ENCODE measurements at places on chromosomes 7 and 10.

- DNase-seq: no peak
Observed at GRCh38 chr7:107902381-107902780, 11.4 kb downstream of the DLD start.

- DNase-seq: peak; percentile 75
Observed at GRCh38 chr10:14587540-14588083, 187.1 kb downstream of the FAM107B start.

GRCh38 chr10:119246862-119247549 is 39.6 kb downstream of the GRK5 start:
- DNase-seq: no peak

DNA sequence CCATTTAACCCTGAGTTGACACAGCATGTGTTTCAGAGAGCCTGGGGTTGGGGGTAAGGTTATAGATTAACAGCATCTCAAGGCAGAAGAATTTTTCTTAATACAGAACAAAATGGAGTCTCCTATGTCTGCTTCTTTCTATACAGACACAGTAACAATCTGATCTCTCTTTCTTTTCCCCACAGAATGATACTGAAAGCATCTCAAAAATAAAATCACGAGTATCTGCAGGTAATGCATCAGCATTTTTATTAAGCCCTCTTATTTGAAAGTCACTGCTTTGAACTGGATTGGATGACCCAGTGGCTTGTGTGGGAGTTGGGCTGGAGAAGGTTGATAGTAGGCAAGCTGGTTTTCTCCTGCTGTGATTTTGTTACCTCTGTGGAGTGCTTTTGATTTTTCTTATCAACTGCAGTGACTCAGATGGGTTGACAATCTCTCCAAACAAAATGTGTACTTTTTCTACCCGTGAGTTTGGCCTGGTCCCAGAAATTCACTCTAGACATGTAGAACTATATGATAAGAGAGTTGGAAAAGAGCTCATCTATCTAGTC is 253.5 kb upstream of the PRKCQ start:
- no peak for DNase-seq

DNA sequence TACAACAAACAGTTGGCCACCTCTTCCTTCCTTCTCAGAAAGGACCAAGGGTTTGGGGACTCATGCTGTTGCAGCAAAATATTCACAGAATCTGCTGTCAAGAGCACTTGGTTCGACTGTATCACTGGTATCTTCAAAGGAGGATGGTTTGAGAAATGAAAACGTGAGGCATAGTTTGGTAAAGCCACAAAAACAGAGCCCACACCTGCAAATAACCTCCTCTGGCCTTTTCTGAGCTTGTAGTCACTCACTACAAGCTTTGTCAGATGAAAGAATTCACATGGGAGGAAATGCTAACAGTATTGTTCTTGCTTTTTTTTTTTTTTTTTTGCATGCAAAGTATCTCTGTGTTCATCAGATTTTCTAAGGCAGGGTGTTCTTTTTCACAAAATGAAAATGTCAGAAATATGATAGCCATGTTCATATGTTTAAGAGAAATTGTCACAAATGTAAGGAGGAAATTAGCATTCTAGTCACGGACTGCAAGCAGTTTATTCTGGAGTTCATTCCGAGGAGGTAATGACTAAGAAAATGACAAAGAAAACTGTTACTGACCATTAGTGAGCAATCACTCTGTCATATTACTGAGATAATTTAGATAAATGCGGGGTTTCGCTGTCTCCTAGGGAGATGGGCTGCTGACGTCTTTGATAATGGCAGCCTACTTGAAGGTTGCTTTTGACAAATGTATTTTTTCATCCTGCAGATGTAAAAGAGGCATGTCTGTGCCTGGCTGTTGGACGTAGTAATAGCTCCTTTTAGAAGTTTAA is 117.8 kb upstream of the MYO3A start:
- no peak for DNase-seq

DNA sequence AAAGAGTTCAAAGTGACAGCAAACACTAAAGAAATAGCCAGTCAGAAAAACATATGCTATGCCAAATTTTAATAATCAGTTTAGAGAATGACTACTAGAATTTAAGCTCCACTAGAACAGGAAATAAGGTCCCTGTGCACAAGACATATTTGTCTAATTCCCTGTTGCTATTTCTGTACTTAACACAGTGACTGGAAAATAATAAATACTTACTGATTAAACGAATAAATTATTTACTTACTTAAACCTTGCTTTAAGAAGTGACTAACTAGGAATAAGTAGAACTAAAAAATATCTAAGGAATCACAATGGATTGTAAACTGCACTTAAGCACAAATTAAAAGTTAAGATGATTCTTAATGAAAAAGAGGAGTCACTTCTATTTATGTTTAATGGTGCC is 22.3 kb downstream of the NPS start:
- DNase-seq: no peak

GRCh38 chr10:75399461-75400162 is 2.0 kb downstream of the ZNF503 start:
- DNase-seq: peak; percentile 24

DNA sequence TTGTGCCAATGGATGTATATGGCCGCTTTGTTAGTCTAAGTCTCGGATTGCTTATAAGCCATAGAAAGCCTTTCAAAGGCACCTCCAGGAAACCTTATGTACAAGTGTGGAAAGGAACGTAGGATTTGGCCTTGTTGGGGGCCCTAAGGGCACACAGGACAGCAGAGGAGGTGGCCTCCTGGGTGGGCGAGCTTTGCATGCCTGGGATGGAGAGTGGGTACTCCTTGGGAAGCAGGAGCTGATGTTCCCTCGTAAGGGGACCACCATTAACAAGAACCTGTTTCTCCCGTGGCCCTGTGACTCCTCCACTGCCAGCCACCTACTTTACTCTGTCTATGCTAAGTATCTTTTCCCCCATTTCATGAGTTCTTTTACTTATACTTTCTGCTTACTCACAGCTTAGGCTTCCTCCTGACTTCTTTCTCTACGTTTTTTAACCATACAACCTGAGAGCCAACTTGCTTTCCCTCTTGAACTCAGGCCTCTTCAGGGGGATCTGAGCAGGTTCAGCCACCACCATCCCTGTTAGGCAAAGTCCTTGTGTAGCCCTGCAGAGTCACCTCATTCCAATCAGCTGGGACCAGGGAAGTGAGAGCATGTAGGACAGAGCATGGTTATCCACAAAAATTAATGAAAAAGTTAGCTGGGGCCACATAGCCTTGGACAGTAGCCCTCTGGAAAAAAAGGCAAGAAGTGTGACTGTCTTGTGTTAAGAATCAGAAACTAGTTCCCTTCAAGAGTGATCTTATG is 118.9 kb downstream of the NEBL start:
- no peak for DNase-seq

DNA sequence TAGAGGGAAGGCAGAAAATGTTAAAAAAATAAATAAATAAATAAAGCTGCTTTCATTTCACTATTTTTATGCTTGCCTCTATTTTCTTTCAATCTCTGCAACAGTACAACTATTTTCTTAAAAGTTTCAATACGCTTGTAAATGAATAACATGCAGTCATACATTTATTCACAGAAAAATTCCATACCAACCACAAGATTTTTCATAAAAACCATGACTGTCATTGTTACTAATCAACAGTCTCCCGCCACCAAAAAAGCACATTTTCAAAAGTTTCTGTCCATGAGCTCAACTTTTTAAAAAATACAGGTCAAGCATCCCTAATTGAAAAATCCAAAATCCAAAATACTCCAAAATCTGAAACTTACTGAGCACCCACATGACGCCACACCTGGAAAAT is 5.3 kb downstream of the PARD3 start:
- DNase-seq: no peak

- DNase-seq: no peak
Observed at GRCh38 chr7:158784270-158784669, 45.0 kb downstream of the ESYT2 start.

DNA sequence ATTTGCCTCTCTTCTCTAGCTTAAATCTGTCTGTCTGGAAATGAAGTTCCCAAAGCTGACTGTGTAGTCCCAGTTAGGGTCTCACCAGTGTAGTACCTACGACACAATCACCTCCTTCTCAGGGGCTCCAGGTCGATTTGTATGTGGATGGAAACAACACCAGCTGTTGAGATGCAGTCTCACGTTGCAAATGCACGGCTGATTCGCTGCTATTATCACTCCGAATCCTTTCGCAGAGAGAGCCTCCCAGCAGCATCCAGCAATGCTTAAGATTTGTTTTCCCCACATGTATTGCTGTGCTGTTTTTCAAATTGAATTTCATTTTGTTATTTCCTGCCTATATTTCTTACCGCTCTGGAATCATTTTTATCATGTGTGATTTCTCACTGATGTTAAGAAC is 16.3 kb downstream of the VSTM4 start:
- DNase-seq: no peak

- DNase-seq: peak; percentile 56
Observed at GRCh38 chr10:62048919-62049623, 147.6 kb downstream of the ARID5B start.

GRCh38 chr10:81594991-81595390 is 280.0 kb upstream of the NRG3 start:
- no peak for DNase-seq

DNA sequence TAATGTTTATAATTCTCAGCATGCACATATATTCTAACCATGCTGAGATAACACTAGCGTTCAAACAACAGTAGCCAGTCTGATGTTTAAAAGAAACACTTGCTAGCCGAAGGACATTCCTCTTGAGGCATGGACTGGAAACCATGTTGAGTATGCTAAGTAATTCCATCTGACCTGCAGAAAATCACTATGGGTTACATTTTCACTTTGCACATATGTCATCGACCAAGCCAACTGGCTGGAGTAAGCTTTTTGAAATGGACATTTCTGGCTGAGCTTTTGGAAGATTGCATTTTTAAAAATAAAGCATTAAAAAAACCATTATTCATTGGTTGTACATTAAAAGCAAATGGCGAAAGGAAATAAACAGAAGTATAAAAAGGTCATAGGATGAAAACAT is 88.2 kb downstream of the BBS9 start:
- DNase-seq: no peak

- peak; percentile 75 for DNase-seq
Observed at GRCh38 chr7:23530405-23530804, 1.4 kb downstream of the TRA2A start.

DNA sequence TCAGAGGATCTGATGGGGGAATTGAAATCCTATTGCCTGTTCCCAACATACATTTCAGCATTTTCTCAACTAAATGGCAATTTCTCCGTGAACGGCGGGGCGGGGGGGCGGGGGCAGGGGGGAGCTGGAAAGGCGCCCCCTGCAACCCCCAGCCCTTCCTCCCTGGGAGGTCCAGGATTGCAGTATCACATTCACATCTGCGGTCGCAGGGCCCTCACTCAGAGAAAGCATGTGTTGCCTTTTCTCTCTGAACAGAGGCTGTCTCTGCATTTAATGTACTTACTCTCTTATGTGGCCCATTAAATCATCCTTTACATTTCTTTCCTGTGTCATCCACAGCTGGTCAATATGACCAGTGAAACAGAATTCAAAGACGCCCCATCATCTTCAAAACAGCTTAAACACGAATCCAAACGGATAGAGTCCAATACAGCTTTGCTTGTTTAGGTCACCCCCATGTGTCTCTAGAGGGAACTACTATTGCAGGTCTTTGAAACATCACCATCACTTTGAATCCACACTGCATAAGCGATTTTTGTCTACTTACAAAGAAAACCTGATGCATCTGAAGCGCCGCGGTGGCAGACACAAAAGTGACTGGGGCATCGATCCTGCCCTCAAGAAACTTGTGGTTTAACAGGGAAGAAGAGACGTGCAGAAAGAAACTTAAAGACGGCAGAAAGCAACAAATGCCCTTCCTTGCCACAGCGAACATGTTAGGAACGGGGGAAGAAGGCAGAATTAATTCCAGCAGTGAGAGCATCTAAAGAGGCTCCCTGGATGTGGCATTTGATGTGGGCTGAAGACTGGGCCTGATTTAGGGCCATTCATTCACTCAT is 17.0 kb upstream of the ECHDC3 start:
- DNase-seq: peak; percentile 37

GRCh38 chr7:145718129-145718528 is 398.5 kb upstream of the CNTNAP2 start:
- DNase-seq: no peak

DNA sequence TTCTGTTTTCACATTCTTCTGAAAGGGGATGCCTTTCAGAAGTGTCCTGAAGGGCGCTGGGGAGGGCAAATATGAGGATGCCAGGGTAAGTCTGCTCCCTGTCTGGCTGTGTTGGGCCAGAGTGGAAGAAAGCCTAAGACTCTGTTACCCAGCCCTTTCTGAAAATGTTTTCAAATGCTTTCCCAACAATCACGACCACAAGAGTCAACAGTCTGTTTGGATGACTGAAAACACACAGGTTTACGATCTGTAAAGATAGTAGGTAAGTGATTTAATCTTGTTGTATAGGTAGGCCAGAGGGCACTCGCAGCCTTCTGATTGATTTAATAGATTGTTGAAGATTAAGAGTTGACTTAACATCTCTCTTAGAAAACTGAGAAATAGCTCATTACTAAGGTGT is 13.2 kb downstream of the SGPL1 start:
- DNase-seq: no peak

DNA sequence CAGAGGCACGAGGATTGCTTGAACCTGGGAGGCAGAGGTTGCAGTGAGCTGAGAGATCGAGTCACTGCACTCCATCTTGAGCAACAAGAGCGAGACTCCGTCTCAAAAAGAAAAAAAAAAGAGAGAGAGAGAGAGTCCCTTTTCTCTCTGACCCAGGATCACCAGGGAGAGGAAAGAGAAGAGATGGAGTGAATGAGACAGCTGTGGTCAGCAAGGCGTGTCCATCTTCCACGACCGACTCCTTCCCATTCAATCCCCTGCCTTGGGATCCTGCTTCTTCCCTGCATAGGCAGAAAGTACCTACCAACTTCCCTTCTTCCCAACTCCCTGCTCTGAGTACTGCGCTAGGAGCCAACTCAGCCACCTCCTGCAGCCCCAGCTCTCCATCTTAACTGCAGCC is 5.2 kb upstream of the ZAN start:
- no peak for DNase-seq

GRCh38 chr7:91880413-91881241 is at the start of gene MTERF1:
Gene MTERF1 (minus strand): TSS chr7:91880702. CDS start chr7:91880083, 619 bp downstream.
- DNase-seq: peak; percentile 89

GRCh38 chr7:129750091-129750490 is 138.6 kb downstream of the NRF1 start:
- DNase-seq: no peak

GRCh38 chr7:23468526-23469149 is 1.7 kb downstream of the IGF2BP3 start:
- DNase-seq: peak; percentile 42

GRCh38 chr10:36163827-36164226 is 521.7 kb upstream of the FZD8 start:
- no peak for DNase-seq

GRCh38 chr7:55251313-55251712 is 113.8 kb upstream of the LANCL2 start:
- DNase-seq: no peak

- no peak for DNase-seq
Observed at GRCh38 chr10:91071786-91072185, 148.7 kb upstream of the PCGF5 start.

- no peak for DNase-seq
Observed at GRCh38 chr7:73537051-73537450, 15.0 kb upstream of the BAZ1B start.

- DNase-seq: no peak
Observed at GRCh38 chr10:89078724-89079672, 88.4 kb downstream of the FAS start.
